ENCODE measurements at places on chromosomes 3 and 15.

GRCh38 chr3:52774901-52775864 is 2.2 kb upstream of the ITIH1 start:
- DNase-seq = no peak

- DNase-seq = no peak
Observed at GRCh38 chr15:52008359-52008697, 10.7 kb upstream of the MAPK6 start.

DNA sequence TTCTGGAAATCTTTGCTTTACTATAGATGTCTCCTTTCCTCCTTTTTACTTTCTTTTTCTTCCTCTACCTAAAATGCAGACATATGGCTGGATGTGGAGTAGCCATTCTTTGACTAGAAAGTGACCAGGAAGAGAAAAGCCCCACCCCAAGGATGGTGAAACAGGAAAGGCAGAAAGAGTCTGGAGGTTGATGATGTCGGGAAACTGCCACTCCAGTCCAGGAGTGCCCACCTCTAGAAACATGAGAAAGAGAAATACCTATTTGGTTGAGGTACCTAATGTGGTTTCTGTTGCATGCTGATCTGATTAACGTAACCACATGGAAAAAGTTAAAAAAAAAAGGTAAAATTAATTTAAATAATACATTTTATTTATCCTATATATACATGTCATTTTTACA is 55.2 kb upstream of the SSR3 start:
- no peak for DNase-seq

GRCh38 chr15:42068601-42069000 is 25.8 kb downstream of the PLA2G4D start:
- DNase-seq = no peak

DNA sequence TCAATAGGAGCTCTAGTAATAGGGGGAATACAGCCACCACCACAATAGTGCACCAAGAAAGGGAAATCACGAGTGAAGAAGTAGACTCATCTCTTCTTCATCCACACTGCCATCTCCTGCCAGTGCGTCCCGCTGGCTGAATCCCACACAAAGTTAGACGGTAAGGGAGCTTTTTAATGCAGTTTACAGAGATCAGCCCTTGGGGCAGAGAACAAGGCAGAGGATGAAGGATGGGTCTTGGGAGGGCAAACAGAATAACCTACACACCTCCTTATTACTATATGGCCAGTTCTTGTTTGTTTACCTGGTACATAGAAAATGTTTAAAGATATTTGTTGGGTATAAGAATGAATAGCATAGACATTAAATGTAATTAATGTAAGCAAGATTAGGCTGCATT is 11.0 kb upstream of the DPH6 start:
- DNase-seq = no peak

DNA sequence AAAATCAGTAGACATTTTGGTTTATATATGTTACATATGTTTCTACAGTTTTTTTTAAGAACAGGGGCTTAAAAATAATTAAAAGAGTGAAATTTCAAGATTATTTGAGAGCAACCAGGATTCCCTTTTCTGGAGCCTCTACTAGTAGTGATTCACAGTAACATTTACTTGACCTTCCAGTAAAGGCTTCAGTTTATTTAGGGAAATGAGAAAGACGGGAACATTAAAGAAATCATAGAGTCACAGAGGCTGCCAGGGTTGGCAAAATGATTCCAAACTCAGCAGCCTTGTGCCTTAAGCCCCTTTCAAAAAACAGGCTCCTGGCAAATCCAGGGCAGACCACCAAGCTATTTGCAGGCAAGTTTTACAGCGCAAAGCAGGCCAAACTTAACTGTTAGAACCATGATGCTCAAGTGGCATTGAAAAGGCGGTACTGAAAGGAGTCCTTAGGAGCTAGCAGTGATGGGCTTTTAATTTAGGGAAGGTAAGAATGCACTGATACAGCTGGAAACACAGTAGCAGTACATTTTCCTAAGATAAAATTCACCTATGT is 201.1 kb upstream of the ADAMTS9 start:
- DNase-seq = no peak

Data from AG04450 (cell line).